ENCODE measurements at places on chromosomes 16 and 17. TPM values are rescaled to one million over a fixed set of nuclear protein-coding genes. Genes with fewer than 3 reads are reported as not detected.

The CLEC18C gene
- 0.69 TPM for total RNA-seq

The TPSAB1 gene
- total RNA-seq, result not detected

The TMEM88 gene
- total RNA-seq, result 2.3 TPM

The PMFBP1 gene
- 1.2 TPM for total RNA-seq

The SLC7A6OS gene
- 13.1 TPM for total RNA-seq

Data from diencephalon (tissue), 1 donor.